NCI-H146 (cell line): ENCODE measurements at places on chromosomes 5 and 9.
A peak's percentile ranks its signal among the peaks of the same experiment; 100 is the strongest.

DNA sequence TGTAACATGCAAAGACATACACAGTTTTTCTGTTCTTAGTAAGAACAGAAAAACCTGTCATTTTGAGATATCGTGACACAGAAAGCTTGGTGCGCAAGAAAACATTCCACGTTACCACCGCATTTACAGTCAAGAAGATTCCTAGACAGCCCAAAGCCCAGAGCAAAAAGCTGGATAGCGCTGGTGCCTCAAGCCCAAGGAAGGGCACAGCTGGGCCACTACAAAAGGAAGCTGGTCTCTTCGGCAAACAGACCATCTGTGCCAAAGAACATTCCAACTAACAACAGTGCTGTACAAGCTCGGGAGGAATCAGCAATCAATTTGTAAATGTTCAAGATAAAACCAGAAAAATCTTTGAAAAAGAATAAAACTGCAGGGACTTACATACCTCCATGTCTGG, 31.0 kb downstream of the PSMB7 start:
- DNase-seq, result no peak

GRCh38 chr9:97359147-97359546, 51.7 kb downstream of the CCDC180 start:
- no peak for DNase-seq

DNA sequence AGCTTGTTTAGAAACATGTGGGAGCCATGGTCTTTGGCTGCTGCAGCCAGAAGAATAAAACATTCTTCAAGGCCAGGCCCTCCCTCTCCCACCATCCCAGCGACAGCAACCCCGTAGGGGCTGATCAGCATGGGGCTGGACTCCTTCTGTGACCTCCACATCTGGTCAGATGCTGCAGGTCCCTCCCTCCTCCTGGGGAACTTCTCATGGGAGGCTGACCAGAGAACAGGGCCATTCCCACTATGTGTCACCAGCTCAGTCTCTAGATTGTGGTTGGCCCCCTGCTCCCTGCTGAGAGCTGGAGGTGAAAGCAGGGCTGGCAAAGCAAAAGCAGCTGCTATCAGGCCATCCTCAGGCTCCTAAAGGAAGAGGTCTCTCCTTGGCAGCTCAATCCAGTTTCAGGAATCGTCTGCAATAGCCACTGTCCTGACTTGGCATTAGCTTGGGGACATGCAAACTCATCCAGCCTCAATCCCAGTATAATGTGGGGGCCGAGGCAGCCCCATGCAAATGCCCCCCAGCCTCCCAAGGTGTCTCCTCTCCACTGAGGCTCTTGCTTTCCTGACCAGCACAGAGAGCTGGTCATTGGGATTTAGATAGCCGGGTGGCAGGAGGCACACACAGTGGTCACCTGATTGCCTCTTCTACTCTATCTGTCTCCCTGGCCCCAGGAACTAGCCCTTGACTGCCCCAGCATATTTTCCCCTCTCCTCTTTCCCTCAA, 81.5 kb downstream of the NRG2 start:
- no peak for DNase-seq

GRCh38 chr5:180623844-180624243, 25.6 kb downstream of the FLT4 start:
- no peak for DNase-seq

- no peak for DNase-seq
Measured at GRCh38 chr9:95025213-95026147, 292.0 kb downstream of the FANCC start.

GRCh38 chr9:104853683-104854082, 74.3 kb downstream of the ABCA1 start:
- no peak for DNase-seq

DNA sequence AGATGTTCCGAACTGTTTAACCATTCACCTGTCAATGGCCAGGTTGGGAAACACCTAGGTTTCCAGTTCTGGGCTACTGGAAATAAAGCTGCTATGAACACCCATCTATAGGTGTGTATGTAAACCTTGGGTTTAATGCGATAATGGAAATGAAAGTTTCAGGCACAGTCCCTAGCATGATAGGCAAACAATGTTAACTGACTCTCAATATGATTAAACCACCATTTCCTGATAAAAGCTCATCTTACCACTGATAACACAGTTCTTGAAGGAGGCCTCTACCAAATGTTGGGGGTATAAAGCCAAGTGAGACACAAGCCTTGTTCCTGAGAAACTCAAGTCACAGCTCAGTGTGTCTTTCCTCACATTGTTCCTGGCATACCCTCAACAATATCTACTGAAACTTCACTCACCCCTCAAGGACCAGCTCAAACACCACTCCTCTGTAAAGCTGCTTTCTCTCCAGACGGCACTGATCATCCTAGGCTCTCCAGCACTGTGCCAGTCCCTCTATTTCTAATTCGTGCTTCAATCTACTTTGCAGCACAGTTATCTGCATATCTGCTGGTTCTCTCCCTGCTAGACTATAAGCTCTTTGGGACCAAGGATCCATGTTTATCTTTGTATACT, 15.8 kb downstream of the RAB14 start:
- no peak for DNase-seq

GRCh38 chr5:165026971-165027370, 1521.6 kb downstream of the MAT2B start:
- no peak for DNase-seq

DNA sequence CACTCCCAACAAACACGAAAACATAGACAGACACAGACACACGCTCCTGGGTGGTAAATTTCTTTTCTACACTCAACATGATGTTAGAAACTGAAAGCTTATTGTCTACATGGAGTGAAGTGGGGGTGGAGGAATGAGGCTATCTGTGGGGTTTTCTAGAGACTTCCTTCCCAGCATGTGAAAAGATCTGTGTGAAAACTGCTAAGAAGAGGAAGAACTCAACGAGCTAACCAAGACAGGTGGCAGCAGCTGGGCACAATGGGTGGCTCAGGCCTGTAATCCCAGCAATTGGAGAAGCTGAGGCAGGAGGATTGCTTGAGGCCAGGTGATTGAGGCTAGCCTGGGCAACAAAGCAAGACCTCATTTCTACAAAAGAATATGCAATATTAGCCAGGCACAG, 7.6 kb downstream of the FYB1 start:
- no peak for DNase-seq

DNA sequence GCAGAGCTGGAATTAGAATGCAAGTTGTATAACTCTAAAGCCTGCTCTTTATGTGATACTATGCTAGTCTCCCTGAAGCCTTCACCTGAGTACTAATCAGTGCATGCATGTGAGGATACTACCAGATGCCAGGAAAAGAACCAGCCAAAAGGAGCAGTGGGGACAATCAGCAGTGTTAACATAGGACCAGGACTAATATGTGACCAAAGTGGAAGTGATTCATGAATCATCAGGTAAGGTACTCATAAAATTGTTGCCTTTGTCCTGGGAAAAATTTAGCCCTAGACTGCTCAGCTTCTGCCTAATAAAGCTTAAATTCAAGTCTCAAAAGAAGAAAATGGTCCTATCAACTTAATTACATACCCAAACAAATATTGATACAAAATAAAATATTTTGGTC, 13.4 kb upstream of the TSLP start:
- DNase-seq, result no peak

GRCh38 chr9:32672469-32672868, 37.0 kb upstream of the TAF1L start:
- DNase-seq, result no peak

- peak; percentile 65 for DNase-seq
Measured at GRCh38 chr5:107533910-107534876, 136.5 kb downstream of the EFNA5 start.

GRCh38 chr9:38689678-38690077, 30.3 kb downstream of the FAM240B start:
- DNase-seq, result peak; percentile 85

DNA sequence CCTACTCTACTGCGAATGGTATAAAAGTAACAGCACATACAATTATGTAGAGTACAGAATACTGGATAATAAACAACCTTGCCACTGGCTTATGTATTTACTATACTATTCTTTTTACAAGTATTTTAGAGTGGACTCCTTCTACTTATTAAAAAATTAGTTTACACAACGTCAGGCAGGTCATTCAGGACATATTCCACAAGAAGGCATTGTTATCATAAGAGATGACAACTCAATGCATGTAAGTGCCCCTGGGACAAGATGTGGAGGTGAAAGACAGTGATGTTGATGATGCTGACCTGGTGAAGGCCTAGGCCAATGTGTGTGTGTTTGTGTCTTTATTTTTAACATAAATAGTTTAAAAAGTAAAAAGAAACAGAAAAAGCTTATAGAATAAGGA, 421.7 kb downstream of the CDH12 start:
- DNase-seq, result no peak

DNA sequence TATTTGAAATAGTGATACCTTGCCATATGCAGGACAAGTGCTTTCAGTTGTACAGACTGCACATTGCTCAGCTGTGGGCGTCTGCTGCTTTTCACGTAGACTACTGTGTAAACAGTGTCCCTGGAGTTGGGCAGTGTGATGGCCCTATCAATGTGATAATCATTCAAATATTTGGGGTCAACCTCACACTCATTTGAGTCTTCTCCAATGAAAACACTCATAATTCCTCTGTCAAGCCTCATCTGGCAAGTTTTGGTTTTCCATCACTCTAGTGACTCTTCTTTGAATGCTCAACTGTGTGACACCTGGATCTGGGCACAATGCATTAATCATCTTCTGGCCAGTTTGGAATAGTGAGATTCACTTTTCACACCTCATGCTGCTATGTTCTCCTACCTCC, 64.4 kb downstream of the UGCG start:
- DNase-seq, result peak; percentile 22

GRCh38 chr9:91811024-91811909, 138.8 kb downstream of the ROR2 start:
- no peak for DNase-seq

DNA sequence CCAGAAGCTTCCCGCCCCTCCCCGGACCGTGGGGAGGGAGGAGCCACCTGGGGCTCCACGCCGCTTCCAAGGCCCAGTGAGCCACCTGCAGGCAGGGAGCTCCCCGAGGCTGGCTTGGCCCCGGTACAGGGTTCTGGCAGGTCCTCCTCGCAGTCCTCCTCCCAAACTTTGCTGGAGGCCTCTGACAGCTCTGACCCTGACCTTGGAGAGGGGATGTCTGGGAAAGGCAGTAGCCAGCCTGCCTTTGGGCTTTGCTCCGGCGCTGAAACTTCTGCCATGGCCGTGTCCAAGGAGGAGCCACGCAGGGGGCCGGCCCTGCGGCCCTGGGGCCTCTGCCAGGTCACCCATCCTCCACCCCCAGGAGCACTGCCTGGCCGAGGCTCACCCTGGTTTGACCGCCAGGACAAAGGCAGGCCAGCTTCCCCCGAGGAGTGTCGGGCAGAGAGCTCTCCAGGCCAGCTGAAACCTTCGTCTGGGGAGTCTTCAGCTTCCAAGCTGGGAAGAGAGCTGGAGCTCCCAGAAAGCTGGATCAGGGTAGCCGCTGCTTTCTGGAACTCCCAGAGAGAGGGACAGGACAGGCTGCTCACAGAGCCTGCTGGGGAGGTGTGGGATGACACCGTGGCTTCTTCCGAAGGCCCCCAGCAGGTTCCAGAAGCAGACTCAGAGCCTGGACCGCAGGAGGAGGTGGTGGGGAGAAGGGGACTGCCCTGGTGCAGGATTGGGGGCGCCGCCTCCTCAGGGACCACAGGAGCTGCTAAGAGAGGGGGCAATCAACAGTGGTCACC, 9.0 kb upstream of the QSOX2 start:
- DNase-seq, result no peak

- no peak for DNase-seq
Measured at GRCh38 chr9:94511134-94511954, 43.5 kb upstream of the PCAT7 start.

- no peak for DNase-seq
Measured at GRCh38 chr9:37926737-37927118, 22.8 kb upstream of the SLC25A51 start.

GRCh38 chr5:30343707-30344106, 849.8 kb upstream of the CDH6 start:
- no peak for DNase-seq

DNA sequence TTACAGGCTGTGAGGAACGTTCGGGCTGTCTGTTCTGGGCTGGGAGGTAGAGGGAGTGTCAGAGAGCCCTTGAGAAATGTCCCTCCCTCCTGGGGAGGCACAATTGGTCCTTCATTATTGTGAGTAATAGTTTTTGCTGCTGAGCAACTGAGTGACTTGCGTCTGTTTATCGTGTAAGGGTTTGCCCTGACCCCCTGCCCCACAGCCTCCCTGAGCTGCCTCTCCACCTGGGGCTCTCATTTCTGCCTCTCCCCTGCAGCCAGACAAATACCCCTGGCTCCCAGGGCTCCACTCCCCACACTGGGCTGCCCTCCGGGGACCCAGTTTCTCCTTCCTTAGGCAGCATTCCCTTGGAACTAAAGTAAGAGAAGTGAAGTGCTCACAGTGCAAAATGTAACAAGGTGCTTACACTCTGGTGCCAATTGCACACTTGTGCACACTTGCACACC, 174.9 kb upstream of the MVB12B start:
- DNase-seq, result peak; percentile 7

- DNase-seq, result no peak
Measured at GRCh38 chr5:171314728-171315385, 5.8 kb downstream of the TLX3 start.
